Spinal cord (tissue), 10 donors: ENCODE measurements at places on chromosomes 6 and 20. TPM values are rescaled to one million over a fixed set of nuclear protein-coding genes. Genes with fewer than 3 reads are reported as not detected.

The PLN gene
- 0.36 TPM for polyA plus RNA-seq

The ADA gene
- 3.0 TPM for polyA plus RNA-seq

The RIPPLY2 gene
- 13.3 TPM for polyA plus RNA-seq

The ECT2L gene
- 0.54 TPM for polyA plus RNA-seq

The HRH3 gene
- 10.1 TPM for polyA plus RNA-seq

The CTCFL gene
- polyA plus RNA-seq: 0.24 TPM

The OGFRL1 gene
- 22.3 TPM for polyA plus RNA-seq

The NOX3 gene
- polyA plus RNA-seq: not detected

GRCh38 chr6:113500221-113500620 is 356.9 kb upstream of the MARCKS start:
- DNase-seq: no peak

DNA sequence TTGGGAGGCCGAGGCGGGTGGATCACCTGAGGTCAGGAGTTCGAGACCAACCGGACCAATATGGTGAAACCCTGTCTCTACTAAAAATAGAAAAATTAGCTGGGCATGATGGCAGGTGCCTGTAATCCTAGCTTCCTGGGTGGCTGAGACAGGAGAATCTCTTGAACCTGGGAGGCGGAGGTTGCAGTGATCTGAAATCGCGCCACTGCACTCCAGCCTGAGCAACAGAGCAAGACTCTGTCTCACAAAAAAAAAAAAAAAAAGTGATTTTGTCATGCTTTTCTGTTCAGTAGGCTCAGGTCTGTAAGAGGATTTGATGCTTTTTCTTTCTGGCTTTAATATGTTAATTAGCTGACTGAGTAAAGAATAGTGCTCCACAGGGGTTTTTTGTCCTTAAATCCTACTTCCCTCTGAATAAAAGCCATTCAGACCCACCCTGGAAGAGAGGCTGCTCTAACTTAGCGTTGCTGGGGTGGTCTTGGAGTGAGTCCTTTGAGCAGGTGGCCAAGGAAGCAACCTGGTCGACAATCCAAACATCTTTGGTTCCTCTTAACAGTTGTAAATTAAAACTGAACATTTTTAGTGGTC is 19.0 kb downstream of the MCM8 start:
- DNase-seq: no peak

DNA sequence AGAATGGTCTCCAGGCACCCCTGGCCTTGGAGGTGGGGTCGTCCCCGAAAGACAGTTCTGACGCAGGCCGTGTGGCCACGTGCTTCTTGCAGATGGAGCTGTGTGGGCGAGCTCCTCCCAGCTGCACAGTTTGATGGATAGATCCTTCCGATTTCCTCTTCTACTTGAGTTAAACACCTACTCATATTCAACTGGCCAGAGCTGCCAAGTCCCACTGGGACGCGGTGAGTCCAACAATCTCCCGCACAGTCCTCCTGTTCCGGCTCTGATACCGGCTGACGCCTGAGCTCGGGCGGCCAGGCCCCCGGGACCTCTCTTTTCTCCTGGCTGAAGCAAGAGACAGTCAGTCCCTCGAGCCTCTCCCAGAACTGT is 57.9 kb upstream of the DACT2 start:
- no peak for DNase-seq

DNA sequence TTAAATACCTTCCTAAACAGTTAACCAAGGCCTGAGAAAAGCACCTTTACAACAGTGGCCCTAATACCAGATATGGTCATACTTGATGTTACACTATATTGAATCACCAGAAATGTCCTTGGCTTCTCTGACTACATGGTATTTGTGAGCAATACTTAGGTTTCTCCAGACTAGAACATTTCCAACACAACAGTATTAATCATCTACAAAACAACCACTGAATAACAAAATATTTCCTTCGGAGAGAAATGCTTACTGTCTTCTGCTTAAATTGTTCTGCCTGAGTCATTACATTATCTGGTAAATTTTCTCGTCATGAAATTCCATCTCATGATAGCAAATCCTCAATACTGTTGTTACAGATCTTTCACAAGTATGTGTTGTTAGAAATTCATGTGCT is 252.9 kb upstream of the RUNX2 start:
- no peak for DNase-seq

GRCh38 chr6:165298402-165298801 is 11.0 kb downstream of the C6orf118 start:
- DNase-seq: no peak

DNA sequence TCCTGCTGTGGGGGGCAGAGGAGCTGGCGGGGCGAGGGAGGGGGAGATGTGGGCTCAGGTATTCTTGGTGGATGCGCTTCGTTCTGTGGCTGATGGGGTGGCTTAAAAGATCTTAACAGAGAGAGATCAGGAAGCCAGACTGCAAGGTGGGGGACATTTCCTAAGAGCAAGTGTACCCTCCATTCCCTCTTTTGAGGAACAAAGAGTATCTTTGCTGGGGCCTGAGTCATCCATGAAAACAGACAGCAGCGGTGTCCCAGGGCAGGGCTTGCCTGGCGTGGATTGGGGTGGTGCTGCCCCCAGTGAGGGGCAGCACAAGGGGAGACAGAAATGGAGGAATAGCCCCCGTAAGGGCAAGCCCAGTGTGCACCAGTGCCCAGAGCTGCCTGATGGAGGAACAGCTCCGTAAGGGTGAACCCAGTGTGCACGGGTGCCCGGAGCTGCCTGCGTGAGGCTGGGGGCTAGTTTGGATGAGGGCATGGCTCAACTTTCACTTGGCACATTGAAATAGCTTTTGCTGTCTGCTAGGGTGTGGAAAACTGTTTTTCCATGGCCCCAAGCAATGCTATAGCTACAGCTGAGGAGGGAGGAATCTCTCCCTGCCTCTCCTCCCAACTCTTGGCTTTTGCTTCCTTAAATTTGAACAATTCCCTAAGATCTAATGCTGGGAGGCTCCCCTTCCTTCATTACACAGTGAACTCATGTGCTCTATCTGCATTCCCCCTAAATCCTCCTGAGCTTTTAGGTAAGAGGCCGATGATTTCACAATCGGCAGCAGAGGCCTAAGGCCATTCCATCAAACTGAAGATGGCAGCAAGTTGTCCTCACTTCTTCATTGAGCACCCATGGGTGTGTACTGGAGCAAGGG is 12.9 kb downstream of the MAPK13 start:
- no peak for DNase-seq

GRCh38 chr20:44911264-44911921 is 1.5 kb downstream of the PABPC1L start:
- DNase-seq: no peak

- DNase-seq: peak; percentile 54
Observed at GRCh38 chr6:5173810-5174209, 86.9 kb downstream of the LYRM4 start.

- DNase-seq: no peak
Observed at GRCh38 chr6:136696783-136697364, 95.4 kb downstream of the MAP3K5 start.

- no peak for DNase-seq
Observed at GRCh38 chr20:59015812-59016711, 3.2 kb upstream of the TUBB1 start.

GRCh38 chr6:106608080-106608668 is 21.1 kb downstream of the RTN4IP1 start:
- no peak for DNase-seq

- DNase-seq: peak; percentile 36
Observed at GRCh38 chr6:48032151-48032550, 78.8 kb downstream of the PTCHD4 start.

DNA sequence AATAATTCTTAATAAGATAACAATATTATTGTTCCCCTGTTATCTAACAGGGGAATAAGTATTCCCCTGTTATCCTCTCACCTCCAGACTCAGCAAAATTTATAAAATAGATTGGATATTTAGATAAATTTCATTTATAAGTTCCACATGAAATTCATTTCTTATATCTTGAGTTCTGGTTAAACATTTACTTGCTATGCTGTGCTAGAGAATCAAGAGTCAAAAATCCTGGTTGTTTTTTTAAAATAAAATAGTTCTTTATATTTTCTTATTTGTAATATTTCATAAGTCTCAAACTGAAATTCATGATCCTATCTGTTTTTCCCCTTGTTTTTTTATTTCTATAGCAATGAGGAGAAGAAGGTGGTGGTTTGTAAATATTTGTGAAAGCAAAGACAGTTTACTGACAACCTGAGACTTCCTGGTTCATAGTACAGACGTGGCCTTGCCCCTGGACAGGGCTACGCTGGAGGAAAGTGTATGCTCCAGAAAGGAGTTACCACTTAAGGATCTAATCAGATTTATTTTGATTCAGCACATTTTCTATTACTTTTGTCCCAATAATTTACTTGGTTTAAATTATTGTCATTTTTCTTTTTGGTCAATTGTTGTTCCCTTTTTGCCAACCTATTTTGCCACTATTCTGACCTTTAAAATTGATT is 37.8 kb upstream of the MARCKS start:
- DNase-seq: no peak

DNA sequence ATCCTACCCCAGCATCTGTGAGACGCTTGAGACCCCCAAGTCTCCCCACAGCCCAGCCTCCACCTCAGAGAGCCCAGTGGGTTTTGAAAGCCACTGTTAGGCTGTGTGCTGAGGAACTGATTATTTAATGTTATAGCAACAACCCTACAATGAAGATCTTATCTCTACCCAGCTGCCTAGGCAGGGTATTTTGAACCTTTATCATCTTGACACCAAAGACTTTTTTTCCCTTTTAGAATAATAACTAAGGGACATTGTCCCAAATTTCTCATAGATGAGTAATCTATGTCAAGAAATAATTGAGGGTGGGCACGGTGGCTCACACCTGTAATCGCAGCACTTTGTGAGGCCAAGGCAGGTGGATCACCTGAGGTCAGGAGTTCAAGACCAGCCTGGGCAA is 26.2 kb downstream of the HM13 start:
- no peak for DNase-seq

- no peak for DNase-seq
Observed at GRCh38 chr6:157372501-157373280, 8.3 kb upstream of the ZDHHC14 start.

GRCh38 chr6:148827416-148828045 is 80.7 kb downstream of the UST start:
- no peak for DNase-seq

DNA sequence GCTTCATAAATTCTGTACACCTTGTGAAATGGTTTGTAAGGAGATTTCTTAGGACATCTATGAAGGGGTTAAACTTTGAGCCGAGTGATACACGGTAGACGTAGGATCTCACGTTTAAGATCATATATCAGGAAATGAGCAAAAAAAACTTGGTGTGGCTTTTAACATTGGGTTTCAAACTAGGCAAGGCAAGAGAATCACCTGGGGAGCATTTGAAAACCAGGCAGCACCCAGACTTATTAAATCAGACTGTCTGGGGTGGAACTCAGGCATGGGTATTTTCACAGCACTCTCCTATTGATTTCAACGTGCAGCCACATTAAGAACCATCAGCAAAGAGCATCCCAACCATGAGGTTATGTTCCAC is 26.4 kb downstream of the LY86 start:
- no peak for DNase-seq

- DNase-seq: no peak
Observed at GRCh38 chr20:46629341-46629740, 21.9 kb downstream of the SLC13A3 start.
